ENCODE measurements at places on chromosomes 1 and 21. TPM values are rescaled to one million over a fixed set of nuclear protein-coding genes. Genes with fewer than 3 reads are reported as not detected.

The GBP4 gene
- total RNA-seq = 2.2 TPM

- no peak for DNase-seq
Observed at GRCh38 chr1:8259498-8260290, 58.2 kb upstream of the SLC45A1 start.

The DNAJC6 gene
- 104 TPM for total RNA-seq

The BGLAP gene
- not detected for total RNA-seq

- DNase-seq = no peak
Observed at GRCh38 chr1:22854688-22855565, 117.7 kb downstream of the LACTBL1 start.

GRCh38 chr1:248843687-248844086 lies 5.7 kb downstream of the ZNF672 start:
- DNase-seq = no peak

GRCh38 chr1:110177775-110178174 lies 27.5 kb downstream of the SLC6A17 start:
- no peak for DNase-seq

The MXRA8 gene
- 11.5 TPM for total RNA-seq

The SERPINC1 gene
- 0.94 TPM for total RNA-seq

The COL6A1 gene
- 41.0 TPM for total RNA-seq

DNA sequence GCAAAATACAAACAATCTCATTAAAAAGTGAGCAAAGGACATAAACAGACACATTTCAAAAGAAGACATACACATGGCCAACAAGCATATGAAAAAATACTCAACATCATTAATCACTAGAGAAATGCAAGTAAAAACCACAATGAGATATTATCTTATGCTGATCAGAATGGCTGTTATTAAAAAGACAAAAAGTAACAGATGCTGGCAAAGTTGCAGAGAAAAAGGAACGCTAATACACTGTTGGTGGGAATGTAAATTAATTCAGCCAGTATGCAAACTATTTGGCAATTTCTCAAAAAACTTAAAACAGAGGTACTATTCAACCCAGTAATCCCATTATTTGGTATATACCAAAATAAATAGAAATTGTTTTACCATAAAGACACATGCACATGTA lies 32.2 kb upstream of the TNFSF18 start:
- DNase-seq = no peak

The LRRC40 gene
- total RNA-seq = 97.8 TPM

The NR1I3 gene
- 0.47 TPM for total RNA-seq

The LIN28A gene
- not detected for total RNA-seq

DNA sequence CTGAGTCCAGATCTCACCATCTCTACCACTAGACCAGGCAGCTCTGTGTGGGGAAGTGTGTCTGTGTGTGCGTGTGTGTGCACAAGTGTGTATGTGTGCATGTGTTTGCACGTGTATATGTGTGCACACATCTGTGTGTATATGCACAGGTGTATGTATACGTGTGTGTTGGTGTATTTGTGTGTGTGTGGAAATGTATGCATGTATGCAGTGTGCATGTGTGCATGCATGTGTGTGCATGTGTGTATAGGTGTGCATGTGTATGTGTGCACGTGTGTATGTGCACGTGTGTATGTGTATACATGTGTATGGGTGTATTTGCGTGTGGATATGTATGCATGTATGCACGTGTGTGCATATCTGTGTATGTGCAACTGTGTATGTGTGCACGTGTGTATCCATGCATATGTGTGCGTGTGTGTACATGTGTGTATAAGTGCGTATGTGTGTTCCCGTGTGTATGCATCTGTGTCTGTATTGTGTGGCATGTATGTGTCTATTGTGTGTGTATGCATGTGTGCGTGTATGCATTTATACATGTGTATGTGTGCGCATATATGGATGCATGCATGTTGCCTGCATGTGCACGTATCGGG lies 3.1 kb downstream of the PLEKHN1 start:
- DNase-seq = no peak

The ATP1A1 gene
- total RNA-seq = 91.9 TPM

DNA sequence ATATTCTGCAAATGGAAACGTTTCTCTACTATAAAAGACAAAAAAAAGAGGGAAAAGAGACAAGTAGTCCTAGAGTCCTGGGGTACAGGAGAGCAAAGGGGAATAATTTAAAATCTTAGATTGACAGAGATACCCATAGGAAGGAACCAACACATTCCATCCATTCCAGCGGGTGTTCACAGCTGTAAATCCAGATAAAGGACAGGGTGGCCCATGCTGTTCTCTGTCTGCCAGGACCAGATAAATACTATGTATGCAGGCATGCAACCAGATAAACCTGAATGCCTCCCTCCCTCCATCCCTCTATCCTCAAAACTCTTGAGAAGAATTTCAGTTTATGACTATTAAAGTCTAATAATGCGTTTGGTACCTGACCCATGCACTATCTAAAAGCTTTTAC lies 131.8 kb downstream of the PTPN14 start:
- DNase-seq = no peak

The C1orf159 gene
- 5.5 TPM for total RNA-seq

DNA sequence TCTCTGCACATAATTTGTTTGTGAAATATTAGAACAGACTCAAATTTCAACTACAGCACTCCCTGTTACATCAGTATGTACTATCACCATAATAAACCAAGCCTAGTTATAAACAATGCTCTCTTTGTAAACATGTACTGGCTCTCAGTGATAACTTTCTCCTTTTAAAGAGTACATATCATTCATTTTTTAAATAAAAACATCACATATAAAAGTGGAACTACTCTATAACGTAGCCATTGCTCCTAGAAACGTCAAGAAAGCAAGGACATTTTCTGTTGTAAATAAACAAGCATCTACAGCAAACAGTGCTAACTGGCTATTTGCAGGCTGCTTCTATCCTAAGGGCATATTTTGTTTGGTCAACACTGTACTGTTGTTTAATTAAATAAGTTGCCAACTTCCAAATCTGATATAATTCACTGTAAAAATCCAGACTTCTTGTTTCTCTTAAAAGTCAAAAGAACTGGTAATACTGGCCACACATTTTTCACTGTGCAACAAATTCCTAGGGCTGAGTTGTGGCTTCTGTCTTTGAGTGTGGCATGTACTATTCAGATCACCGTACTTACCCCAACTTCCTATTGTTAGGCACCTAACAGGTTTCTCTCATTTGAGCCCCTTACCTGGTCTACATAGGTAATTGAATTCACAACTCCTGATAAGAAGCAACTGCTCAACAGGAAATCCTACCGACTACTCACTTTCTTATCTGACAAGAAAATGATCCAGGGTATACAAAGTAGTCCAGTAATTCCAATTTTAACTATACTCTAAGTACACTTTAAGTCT lies 111.9 kb downstream of the DENND1B start:
- no peak for DNase-seq

Data from occipital lobe (tissue), 3 donors.